ENCODE measurements at places on chromosomes 5 and 9. TPM values are rescaled to one million over a fixed set of nuclear protein-coding genes. Genes with fewer than 3 reads are reported as not detected.
A peak's percentile ranks its signal among the peaks of the same experiment; 100 is the strongest.

GRCh38 chr9:99556998-99557397 is 264.7 kb upstream of the NR4A3 start:
- DNase-seq, result no peak

DNA sequence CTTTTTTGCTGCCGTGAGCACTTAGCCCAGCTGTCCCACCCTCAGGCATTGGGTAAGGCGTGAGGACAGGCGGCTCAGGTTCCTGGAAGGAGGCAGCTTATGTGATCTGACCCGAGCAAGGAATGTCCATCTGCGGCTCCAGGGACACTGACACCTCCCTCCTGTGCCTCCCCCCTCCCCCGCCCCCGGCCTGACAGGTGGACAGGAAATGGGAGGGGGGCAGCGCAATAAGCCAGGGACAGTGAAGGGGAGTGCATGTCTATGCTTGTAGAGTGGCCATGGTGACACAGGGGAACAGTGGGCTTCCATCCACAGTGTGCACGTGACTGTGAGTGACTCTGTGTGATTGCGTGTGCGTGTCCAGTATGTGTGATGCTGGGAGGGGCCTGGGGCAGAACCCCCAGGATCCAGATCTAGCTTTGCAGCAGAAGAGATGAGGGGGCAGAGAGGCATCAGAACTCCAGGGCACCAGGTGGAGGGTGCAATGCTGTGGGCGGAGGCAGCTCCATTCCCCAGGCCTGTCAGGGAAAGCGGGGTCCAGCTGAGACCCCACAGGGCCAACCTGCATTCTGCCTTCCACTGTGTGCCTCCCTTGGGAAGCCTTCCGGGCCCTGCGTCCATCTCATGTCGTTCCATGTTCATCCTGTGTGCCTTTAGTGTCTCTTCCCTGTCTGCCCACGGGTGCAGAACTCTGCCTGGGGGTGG is 30.5 kb downstream of the CNTFR start:
- DNase-seq, result no peak

DNA sequence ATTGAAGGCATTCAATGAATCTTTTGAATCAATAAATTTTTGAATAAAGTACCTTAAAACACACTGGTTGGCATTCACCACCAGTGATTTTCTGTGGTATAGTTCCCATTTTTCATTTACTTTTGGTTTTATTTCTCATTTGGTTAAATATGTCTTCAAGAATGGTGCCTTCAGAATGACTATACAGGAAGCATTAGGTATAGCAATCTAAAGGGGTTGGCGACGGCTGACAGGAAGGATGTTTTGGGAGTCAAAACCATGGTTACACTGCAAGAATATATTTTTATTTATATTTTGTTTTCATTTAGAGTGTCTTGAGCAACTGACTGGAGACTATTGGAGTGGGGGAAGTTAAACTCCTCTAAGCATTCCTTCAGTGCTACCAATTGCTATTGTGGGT is 235.7 kb downstream of the HTR1A start:
- no peak for DNase-seq

DNA sequence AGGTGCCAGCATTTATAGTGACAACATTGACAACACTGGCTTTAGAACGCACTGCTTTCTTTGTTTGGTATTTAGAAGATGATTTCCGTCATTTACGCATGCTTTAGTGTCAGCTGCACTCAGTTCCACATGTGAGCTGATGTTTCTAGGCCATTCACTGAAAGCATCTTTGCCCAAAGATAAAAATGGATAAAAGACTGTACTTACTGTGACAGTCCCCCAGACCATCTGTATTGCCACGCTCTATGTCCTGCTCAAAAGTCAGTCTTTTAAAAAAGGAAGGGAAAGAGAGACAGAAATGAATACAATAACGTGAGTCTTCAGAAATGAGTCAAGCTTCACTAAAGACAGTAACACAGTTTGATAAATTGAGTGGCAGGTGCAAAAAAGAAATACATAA is 99.3 kb downstream of the SEMA6A start:
- no peak for DNase-seq

DNA sequence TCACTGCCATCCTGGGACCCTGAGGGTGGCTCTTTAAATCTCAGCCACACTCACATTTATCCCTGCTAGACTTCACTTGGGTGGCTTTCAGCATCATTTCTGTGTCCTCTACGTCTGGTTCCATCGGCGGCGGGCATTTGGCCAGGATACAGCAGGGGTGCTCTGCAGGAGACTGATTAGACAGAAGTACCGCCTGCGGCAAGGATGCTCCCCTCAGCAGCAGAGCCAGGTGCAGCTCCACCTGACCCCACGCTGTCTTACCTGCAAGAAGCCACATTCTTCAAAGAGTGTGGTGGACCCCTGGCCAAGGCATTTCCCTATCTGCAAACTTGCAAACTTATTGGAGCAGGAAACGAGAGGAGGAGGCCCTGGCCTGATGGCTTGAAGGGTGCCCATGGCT is 309.8 kb upstream of the IRX4 start:
- no peak for DNase-seq

GRCh38 chr5:79205965-79206364 is 30.0 kb upstream of the JMY start:
- DNase-seq, result no peak

DNA sequence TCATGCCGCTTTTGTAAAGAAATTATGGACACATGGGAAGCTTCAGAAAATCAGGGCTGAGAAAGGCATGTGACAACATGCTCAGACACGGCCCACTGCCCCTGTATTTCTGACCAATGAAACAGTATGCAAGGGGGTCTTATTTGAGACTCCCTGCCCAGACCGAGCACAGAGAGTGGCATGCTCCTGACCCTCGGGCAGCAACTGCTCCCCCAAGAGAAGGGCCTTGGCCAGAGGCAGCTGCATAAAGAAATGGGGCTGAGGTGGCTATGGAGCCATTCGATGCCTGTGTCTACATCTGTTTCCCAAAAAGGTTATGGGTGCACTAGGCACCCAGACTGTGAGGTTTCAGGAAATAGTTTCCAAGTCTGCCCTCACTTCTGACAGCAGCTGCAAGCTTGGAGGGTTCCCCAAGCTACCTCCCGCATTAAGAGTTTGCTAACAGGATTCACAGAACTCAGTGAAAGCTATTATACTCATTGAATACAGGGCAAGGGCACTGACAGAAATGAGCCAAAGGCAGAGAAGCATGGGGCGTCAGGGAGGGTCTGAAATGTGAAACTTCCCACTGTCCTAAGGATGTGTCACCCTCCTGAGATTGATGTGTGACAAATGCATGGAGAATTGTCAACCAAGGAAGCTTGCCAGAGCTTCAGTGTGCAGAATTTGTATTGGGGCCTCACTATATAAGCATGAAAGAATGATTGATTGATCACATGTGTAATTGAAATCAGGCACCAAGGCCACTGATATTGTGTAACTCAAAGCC is 94.3 kb downstream of the DAP start:
- DNase-seq, result no peak

- no peak for DNase-seq
Observed at GRCh38 chr5:148974642-148975327, 88.1 kb downstream of the SH3TC2 start.

DNA sequence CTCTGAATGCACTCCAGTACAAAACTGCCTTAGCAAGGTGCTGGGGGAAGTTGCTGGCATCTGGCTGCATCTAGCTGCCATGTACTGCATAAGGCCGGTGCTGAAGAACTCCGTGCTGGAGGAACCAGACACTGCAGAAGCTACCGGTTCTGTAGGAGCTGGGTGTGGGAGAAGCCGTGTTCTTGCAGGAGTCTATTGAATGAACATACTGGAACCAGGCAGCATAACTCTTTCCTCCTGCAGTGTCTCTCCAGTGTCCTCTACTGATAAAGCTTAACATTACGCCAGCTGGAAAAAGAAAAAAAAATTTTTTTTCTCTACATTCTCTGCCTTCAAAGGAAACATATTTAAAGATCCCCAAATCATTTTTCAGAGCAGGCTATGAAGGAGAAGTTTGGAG is 38.5 kb downstream of the VPS13A start:
- DNase-seq, result no peak

DNA sequence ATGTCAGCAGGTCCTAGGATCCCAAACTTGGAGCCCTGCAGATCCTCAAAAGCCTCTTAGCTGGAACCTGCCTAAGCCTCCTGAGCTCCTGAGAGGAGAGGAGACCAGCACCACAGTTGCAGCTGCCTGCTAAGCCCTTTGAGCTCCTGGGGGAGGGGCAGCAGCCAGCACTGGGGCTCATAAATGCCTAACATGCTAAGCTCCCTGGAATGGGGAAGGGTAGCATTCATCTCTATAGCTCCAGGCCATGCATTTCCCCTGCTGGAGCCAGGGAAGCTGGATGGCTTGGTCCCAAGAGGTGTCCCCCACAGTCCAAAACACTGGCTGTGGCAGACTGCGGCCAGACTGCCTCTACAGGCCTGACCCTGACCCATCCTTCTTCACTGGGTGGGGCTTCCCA is 182.7 kb downstream of the KCNN2 start:
- no peak for DNase-seq

- no peak for DNase-seq
Observed at GRCh38 chr9:19939734-19940278, 151.0 kb upstream of the SLC24A2 start.

DNA sequence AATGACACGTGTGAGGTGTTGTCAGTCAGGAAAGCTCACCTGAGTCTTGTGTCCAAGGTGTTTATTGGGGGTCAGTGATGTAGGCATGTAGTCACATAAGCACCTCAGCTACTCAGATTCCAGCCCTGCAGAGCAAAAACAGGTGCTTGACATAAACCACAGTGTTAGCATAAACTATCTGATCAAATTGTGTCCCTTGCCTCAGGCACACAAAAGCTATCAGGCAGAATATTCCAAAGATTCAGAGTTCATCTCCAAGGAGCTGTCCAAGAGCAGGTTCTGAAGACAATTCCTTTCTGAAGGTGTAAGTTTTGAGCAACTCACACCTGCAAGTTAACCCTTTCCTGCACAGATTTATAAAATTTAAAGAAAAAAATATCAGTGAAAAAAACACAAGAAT is 102.2 kb upstream of the ITGA1 start:
- DNase-seq, result no peak

GRCh38 chr5:157624144-157624543 is 28.1 kb downstream of the SOX30 start:
- DNase-seq, result no peak

DNA sequence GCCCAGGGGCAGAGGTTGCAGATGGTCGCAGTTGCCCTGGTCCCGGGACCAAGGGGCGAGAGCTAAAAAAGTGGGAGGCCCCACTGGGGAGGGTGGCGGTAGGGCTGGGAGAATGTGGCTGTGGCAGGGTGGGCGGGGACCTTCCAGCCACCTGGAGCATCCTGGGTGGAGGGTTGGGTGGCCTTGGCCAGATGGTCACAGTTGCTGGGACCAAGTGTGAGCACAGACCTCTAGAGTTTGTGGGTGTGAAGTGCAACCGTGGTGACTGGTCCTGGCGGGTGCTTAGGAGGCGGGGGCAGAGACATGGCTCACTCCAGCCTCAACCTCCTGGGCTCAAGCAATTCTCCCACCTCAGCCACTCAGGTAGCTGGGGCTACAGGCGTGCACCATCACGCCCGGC is 5.7 kb upstream of the TRAF2 start:
- peak; percentile 29 for DNase-seq

DNA sequence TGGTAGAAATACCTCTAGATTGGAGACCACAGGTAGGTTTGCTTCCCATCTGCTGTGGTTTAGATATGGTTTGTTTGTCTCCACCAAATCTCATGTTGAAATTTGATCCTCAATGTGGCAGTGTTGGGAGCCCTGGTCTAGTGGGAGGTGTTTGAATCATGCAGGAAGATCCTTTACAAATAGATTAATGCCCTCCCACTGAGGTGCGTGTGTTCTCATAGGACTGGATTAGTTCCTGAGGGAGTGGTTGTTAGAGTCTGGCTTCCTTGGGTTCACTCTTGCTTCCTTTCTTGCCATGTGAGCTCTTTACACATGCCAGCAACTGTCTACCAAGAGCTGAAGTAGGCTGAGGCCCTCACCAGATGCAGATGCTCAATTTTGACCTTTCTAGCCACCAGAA is 391.1 kb upstream of the GRIA1 start:
- DNase-seq, result no peak

DNA sequence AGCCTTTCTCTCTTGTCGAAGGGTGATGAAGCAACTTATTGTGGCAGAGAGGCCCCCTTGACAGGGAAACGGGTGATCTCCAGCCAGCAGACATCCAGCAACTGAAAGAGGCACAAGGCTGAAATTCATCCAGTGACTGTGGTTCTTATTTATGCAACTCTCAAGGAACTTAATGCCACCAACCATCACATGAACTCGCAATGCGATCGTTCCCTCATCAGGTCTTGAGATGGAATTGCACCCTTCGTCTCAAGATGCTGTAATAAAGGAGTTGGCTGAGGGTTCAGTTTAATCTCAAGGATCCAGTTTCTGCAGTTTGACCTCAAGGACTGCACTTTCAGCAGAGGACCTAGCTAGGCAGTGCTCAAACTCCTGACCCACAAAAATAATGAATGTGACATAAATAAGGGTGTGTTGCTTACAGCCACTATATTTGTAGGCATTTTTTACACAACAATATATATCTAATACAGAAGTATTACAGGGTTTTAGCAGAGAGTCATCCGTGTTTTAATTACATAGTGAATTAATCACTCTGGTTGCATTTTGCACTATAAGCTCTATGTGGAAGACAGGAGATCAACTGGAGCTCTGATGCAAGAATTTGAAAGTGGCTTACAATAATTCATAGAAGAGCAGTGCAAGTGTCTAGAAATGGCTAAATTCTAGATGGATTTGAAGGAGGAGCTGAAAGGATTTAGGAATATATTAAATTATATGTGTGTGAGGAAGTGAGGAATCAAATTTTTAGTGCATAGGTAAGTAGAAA is 957.8 kb upstream of the CTNND2 start:
- DNase-seq, result no peak

GRCh38 chr9:105245029-105245890 is 809 bp downstream of the SLC44A1 start:
- DNase-seq, result no peak

DNA sequence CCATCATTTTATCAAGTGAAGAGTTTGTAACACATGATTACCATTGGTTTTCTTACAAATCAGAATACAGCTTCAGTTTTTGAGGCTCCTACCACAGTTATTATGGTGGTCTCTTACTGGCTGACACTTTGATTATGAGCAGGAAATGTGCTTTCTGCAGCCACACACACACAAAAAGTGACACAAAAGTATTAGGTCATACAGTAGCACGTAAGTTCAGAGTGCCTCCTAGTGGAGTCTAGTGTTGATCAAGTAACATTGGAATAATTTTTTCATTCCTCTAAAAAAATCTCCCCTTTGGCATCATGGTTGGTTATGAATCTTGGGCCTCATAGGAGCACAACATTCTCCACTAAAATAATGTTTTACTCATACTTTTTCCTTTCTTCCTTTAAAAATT is 37.6 kb downstream of the PAM start:
- no peak for DNase-seq

- peak; percentile 59 for DNase-seq
Observed at GRCh38 chr9:114434878-114435311, 47.1 kb upstream of the AKNA start.

BNC2 gene
- total RNA-seq, result not detected

PCDHGA4 gene
- total RNA-seq, result 0.40 TPM

LEAP2 gene
- total RNA-seq, result 2.0 TPM

TYRP1 gene
- total RNA-seq, result not detected

ANXA2R gene
- total RNA-seq, result 3.9 TPM

Data from K562 (cell line).